Activated T-helper 17 cell treated with anti-CD3 and anti-CD28 coated beads, Interleukin-2, amount 50 U/mL, for 72 hours (primary cell): ENCODE measurements at places on chromosomes 5 and 9. TPM values are rescaled to one million over a fixed set of nuclear protein-coding genes. Genes with fewer than 3 reads are reported as not detected.

HIGD2A gene
- 114 TPM for total RNA-seq

SAPCD2 gene
- 21.9 TPM for total RNA-seq

EIF4E1B gene
- not detected for total RNA-seq

IFNB1 gene
- not detected for total RNA-seq

SERINC5 gene
- 50.7 TPM for total RNA-seq

LSM11 gene
- 8.4 TPM for total RNA-seq

PCDH1 gene
- 0.64 TPM for total RNA-seq

PCDHGA9 gene
- not detected for total RNA-seq

GRCh38 chr9:129938291-129938979 is 103.2 kb downstream of the USP20 start:
- ATAC-seq: no peak

DNA sequence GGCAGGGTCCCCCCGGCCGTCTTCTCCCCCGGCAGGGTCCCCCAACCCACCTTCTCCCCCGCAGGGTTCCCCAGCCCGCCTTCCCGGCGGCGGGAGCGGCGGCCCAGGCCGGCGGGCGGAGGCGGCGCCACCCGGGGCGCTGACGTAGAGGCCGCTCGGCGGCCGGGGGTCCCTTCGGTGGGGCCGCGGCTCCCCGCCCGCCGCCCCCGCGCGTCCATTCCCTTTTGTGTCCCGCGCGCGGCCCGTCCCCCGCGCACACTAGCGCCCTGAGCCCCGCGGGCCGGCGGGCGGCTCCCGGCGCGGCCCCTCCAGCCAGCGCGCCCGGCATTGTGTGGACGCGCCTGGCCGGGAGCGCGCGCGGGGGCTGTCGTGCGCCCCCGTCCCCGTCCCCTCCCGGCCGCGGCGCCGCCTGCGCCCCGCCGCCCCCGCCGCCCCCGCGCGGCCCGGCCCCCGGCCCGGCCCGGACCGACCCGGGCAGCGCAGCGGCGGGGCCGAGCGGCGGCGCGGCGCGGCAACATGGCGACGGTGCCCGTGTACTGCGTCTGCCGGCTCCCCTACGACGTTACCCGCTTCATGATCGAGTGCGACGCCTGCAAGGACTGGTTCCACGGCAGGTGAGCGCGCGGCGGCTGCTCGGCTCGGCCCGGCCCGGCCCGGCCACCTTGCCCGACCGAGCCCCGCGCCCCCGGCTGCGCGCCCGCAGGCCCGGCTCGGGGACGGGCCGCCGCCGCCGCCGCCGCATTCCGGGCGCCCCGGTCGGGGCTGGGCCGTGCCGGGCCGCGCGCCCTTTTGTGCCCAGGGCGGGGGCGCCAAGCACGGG is at the start of gene PHF2:
Gene PHF2 (plus strand): TSS at position 327 of the 820 bp plus-strand sequence. CDS start 190 bp downstream, at position 517.
- ATAC-seq: peak; percentile 59

- ATAC-seq: no peak
These were observed 274.4 kb upstream of the IRX1 start for GRCh38 chr5:3321119-3321760.

DNA sequence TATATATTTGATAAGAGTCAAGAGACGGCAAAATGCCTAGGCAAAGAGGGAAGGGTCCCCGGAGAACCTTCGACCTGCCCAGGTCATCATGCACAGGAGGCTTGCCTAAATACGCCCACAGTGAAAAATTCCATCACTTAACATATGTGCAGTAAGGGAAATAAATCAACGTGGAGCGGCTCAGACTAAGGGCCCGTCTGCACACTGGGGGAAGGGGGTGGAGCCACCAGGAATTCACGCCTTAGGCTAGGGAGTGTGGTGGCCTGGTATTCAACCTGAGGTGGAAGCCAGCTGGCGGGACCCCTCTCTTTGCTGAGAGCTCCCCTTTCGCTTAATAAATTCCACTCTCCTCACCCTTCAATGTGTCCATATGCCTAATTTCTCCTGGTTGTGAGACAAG is 8.3 kb downstream of the PTBP3 start:
- no peak for ATAC-seq

GRCh38 chr9:111966861-111967291 is 70.3 kb downstream of the UGCG start:
- no peak for ATAC-seq

GRCh38 chr9:112446526-112446925 is 40.1 kb upstream of the KIAA1958 start:
- ATAC-seq: no peak

- no peak for ATAC-seq
These were observed 85.7 kb upstream of the TNFAIP8 start for GRCh38 chr5:119270121-119270565.

- no peak for ATAC-seq
These were observed 8.0 kb downstream of the SH3RF2 start for GRCh38 chr5:145944328-145944727.

- no peak for ATAC-seq
These were observed 39.5 kb upstream of the SLC12A7 start for GRCh38 chr5:1151316-1151715.

- ATAC-seq: no peak
These were observed 44.4 kb downstream of the BNC2 start for GRCh38 chr9:16825971-16826625.

DNA sequence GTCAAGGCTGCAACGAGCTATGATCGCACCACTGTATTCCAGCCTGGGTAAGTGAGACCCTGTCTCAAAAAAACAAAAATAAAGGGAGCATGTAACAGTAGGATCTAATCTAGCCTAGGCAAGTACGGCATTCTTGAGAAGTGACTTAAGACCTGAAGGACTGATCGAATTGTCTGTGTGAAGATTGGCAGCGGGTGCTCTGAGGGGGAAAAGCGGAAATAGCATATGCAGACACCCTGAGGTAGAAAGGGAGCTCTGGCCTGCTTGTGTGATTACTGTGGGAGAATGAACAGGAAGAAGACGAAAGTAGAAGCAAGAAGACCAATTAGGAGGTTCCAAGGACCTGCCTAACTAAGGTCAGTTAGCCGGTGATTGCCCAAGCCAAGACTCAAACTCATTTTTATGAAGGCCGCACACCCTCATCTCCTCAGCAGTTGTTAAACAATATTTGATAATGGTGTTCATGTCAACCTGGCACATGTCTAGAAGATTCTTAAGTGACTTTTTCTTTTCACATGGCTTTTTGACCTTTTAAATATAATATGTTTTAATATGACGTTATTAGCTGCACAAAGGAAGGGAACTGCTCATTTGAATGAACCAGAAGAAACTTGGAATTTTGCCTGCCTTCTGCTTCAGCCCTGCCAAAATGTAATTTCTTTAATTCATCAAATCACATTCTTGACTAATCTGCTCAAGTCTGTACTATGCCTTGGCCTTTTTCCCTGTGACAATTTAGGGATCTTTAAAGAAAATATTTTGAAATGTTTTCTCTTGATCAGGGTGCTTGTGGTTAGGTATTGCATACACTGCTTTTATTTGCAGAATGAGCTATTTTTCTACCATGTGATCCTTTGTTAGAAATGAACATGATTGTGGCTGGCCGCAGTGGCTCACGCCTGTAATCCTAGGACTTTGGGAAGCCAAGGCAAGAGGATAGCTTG is 289.2 kb upstream of the DMRT1 start:
- ATAC-seq: no peak

DNA sequence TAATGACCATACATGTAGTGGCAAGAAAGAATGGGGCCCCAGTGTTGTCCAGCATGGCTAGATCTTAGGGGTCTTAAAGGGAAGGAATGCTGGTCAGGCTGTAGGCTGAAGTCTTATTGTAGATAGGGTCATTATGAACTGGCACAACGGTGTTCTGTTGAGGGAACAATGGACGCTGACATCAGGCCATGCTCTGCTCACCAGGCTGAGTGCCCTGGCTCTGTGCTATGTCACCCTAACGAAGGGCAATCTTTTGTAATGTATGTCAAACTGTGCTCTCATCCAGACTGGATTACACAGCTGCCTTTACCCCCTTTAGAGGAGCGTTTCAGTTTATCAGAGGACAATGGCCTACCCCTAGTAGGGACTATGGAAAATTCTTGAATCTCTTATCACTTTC is 14.6 kb upstream of the ZNF608 start:
- no peak for ATAC-seq

DNA sequence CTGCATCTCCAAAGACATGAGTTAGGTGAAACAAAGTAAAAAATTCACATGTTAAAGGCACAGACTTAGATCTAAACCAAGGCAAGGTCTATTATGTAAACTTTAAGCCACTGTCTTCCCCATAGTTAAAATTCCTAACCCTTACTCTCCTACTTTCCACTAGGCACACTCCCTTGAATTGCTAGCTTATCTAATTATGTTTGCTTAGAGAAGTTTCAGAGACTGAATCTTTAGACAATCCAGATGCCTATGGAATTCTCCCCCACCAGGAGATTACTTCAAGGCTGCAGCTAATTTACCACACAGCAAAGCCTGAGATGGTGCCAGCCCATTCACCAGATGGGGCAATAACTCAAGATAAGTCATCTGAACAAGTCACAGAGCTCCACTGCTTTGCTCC is 803.1 kb upstream of the COX7C start:
- no peak for ATAC-seq

GRCh38 chr5:143016777-143017516 is 246.8 kb downstream of the ARHGAP26 start:
- peak; percentile 46 for ATAC-seq

- no peak for ATAC-seq
These were observed 151.0 kb upstream of the ADAMTS16 start for GRCh38 chr5:4989118-4989517.

GRCh38 chr5:130109152-130109551 is 204.9 kb downstream of the CHSY3 start:
- no peak for ATAC-seq

DNA sequence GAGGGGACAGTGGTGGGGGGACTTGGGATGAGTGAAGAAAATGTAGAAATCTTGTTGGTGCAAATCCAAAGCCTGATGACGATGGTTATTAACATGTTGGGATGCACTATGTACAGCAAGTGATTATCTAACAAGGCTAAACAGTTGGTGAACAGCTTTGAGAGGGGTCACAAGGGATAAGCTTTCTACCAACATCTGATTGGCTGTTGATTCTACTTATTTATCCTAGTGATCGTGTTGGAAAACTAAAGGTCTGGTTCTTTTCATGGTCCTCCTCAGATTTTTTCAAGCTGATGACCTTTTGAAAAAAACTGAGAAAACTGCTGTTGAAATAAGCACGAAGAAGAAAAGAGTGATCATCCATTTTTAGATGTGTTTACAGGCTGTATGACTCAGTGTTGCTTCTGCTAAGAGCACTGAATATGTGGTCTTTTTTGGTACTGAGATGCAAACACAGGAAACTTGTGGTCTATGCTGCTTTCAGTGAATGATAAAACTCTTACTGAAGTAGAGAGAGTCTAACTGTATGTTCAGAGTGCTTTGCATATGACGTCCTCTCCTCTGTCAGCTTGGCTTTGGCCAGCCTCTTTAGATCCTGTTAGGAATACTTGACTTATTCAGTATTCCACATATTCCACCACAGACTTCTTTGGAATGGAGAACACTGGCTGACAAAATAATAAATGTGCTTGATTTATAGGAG is 174.8 kb downstream of the SLF1 start:
- peak; percentile 97 for ATAC-seq

GRCh38 chr9:137907776-137908175 is 30.2 kb downstream of the CACNA1B start:
- no peak for ATAC-seq

GRCh38 chr9:5263351-5264218 is 32.4 kb downstream of the INSL4 start:
- ATAC-seq: peak; percentile 31

DNA sequence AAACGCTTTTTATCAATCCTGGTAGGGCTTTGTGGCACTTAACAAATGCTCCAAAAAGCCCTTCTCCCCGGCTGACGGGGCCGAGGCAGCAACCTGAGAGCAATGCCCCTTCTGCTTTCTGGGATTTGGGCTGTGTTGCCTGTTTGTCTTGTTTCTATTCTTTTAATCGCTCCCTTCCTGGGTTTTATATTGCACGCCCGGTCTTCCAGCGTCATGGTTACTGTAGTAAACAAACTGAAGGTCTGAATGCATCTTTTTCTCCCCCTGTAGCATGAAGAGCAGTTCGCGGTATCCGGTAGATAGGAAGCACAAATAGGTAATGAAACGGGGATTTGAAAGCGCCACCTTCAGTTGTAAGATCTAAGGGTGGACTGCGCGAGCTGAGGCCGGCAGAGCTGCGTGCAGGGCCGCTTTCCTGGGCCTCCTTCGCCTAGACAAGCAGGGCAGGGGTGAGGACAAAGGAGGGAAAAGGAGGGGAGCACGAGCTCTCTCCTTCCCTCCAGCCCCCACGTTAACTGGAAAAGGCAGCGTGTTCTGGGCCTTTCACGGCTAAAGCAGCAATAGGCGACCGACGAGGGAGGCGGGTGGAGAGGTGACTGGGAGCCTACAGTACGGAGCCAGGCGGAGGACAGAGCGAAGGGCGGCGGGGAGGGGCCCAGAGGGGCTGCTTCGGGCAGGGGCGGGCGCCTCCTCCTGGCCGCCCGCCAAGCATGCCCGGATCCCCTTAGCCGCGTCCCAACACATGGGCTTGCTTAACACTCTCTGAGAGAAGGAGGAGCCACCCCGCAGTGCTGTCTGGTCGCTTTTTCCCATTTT is 49.3 kb upstream of the ZNF366 start:
- peak; percentile 67 for ATAC-seq

DNA sequence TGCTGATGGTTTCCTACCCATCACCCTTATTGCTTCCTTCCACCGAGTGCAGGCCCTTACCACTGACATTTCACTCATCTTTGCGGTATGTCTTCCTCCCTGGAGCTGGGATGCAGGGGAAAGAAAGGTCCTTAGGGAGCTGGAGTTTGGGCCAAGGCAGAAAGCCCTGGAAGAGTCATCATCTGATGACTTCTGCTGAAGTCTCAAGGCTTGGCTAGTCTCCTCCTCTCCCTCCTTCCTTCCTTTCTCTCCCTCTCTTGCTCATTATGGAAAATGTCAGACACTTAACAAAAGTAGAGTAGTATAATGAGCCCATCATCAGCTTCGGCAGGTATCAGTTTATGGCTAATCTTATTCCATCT is 40.0 kb downstream of the LARP1 start:
- no peak for ATAC-seq

- peak; percentile 88 for ATAC-seq
These were observed 22.2 kb downstream of the AHRR start for GRCh38 chr5:343461-344401.

GRCh38 chr5:141902015-141902814 is 21.5 kb upstream of the DELE1 start:
- ATAC-seq: no peak

- ATAC-seq: no peak
These were observed 171.5 kb downstream of the SSBP2 start for GRCh38 chr5:81579262-81579924.

- ATAC-seq: no peak
These were observed 1.1 kb downstream of the DMRTA1 start for GRCh38 chr9:22447618-22448305.

DNA sequence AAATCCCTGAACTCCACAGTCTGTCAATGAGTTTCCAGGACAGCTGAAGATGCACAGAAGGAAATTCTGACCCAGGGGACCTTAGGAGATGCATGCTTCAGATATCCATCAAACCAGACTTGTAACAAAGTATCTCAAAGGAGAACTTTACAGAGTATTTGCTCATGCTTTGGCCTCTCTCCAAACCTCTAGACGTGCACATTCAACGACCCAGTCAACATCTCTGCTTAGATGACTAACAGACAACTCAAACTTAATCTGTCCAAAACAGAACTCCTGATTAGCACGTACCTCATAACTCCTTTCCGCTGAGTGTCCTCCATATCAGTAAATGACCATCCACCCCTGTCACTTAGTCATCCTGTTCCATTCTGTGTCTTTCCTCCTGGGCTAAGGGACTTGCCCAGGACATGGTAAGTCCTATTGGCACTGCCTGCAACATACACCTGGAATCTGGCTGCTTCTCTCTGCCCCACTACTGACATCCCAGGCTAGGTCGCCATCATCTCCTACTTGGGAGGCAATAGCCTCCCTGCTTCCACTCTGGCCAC is 107.4 kb downstream of the LMNB1 start:
- ATAC-seq: no peak
